WTC11 (cell line): ENCODE measurements at places on chromosomes 4 and X.
A peak's percentile ranks its signal among the peaks of the same experiment; 100 is the strongest.

DNA sequence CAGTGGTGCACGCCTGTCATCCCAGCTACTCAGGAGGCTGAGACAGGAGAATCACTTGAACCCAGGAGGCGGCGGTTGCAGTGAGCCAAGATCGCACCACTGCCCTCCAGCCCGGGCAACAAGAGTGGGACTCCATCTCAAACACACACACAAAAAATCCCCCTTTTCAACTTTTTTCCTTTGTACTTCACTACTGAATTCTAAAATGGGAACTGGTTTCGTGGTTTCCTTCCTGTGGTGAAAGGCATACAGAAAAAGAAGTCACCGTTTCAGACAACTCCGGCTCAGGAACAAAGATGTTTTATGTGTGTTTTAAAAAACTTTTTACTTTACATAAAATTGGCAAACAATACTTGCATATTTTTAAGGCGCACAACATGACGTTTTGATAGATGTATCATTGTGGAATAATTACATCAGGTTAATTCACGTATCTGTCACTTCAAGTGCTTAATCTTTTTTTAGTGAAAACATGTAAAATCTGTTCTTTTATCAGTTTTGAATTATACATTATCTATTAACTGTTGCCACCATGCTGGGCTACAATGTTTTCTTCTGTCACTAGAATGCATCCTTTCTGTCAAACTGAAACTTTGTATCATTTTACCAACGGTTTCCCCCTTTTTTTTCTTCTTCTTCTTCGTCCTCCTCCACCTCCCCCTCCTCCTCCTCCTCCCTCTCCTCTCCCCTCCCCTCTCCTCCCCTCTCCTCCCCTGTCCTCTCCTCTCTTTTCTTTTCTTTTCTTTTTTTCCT, 186.0 kb downstream of the CRLF2 start:
- no peak overlapping the region for H3K27ac ChIP-seq
- H3K4me1 ChIP-seq = 0 out of 2 replicates have a peak, but pooled peaks cover 2% of the 10 kb centered on the region
- no peak overlapping the region for H3K4me3 ChIP-seq
- DNase-seq = no peak
- no peaks in the 10 kb centered on the region for H3K36me3 ChIP-seq

- H3K36me3 ChIP-seq = no peaks in the 10 kb centered on the region
- peak; percentile 49 for DNase-seq
- no peak overlapping the region for H3K4me3 ChIP-seq
- no peaks in the 10 kb centered on the region for H3K27me3 ChIP-seq
- H3K4me1 ChIP-seq = peaks cover 8% of the 10 kb centered on the region
- no peak overlapping the region for H3K27ac ChIP-seq
Measured at GRCh38 chr4:70559211-70559830, 32.7 kb upstream of the AMBN start.

DNA sequence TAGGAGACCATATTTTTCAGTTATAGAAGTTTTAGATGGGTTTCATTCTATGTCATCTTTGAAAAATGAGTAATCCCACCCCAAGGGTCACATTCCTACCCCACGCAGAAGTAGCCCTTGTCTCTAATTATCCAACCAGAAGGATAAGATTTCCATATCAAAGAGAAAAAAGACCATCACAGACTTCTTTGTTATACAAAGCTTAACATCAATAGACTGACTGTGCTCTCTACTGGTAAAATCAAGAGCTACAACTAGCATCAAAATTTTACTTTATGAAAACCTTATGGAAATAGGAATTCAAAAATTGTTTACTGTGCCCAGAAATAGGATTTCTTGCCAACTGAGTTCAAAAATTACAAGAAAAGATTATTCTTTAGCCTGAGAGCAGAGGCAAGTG, 24.9 kb downstream of the TNMD start:
- peaks cover 45% of the 10 kb centered on the region for H3K4me1 ChIP-seq
- no peaks in the 10 kb centered on the region for H3K36me3 ChIP-seq
- DNase-seq = no peak

DNA sequence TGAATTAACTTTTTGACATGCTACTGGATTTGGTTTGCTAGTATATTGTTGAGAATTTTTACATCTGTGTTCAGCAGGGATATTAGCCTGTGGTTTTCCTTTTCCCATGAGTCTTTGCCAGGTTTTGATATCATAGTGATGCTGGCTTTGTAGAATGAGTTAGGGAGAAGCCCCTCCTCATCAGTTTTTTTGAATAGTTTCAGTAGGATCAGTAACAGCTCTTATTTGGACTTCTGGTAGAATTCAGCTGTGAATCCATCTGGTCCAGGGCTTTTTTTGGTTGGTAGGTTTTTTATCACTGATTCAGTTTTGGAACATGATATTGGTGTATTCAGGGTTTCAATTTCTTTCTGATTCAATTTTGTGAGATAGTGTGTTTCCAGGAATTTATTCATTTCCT, 790.4 kb upstream of the GRID2 start:
- no peak for DNase-seq
- H3K36me3 ChIP-seq = peaks cover 37% of the 10 kb centered on the region
- no peak overlapping the region for H3K27ac ChIP-seq
- H3K4me1 ChIP-seq = no peaks in the 10 kb centered on the region
- no peaks in the 10 kb centered on the region for H3K27me3 ChIP-seq
- H3K4me3 ChIP-seq = no peak overlapping the region

DNA sequence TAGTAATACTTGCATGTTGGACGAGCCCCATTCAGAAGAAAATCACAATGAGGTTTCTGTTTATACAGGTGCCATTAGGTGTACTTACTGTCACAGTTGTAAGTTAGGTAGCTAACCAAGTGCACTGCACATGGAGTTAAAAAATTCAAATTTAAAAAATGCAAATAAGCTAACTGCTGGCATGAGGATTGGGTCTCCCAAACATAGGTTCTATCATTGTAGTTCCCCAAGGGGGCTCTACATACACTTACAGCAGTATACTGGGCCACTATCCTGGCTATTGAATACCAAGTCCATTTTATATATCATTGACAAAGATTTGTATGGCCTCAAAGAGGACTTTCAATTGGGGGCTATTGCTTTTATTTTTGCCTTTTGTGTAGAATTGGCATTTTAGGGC, 153.4 kb downstream of the FMR1NB start:
- H3K27me3 ChIP-seq = no peaks in the 10 kb centered on the region
- H3K36me3 ChIP-seq = no peaks in the 10 kb centered on the region
- no peak overlapping the region for H3K4me3 ChIP-seq
- no peak for DNase-seq
- peaks cover 12% of the 10 kb centered on the region for H3K4me1 ChIP-seq
- no peak overlapping the region for H3K27ac ChIP-seq

DNA sequence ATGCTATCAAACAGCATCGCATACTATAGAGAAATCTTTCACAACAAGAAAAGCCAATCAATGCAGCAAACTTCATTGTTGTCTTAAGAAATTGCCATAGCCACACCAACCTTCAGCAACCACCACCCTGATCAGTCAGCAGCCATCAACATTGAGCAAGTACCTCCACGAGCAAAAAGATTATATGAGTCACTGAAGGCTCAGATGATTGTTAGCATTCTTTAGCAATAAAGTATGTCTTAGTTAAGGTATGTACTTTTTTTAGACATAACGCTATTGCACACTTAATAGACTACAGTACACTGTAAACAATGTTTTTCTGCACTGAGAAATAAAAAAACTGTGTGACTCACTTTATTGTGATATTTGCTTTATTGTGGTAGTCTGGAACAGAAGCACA, 37.8 kb upstream of the FUNDC1 start:
- no peaks in the 10 kb centered on the region for H3K27me3 ChIP-seq
- no peak overlapping the region for H3K4me3 ChIP-seq
- DNase-seq = no peak
- peaks cover 6% of the 10 kb centered on the region for H3K36me3 ChIP-seq

GRCh38 chr4:182604161-182604622, 313.0 kb downstream of the DCTD start:
- no peak for DNase-seq
- no peaks in the 10 kb centered on the region for H3K27me3 ChIP-seq
- H3K4me1 ChIP-seq = 0 out of 2 replicates have a peak, but pooled peaks cover 5% of the 10 kb centered on the region
- no peak overlapping the region for H3K4me3 ChIP-seq
- peaks cover 5% of the 10 kb centered on the region for H3K36me3 ChIP-seq

- H3K36me3 ChIP-seq = no peaks in the 10 kb centered on the region
- H3K27ac ChIP-seq = peak overlapping the region; percentile 79
- H3K27me3 ChIP-seq = no peaks in the 10 kb centered on the region; the same call in 1 of the 2 replicates
- DNase-seq = no peak
Measured at GRCh38 chrX:137743414-137743813, 177.5 kb downstream of the ZIC3 start.

GRCh38 chr4:67122029-67122428, 423.3 kb downstream of the CENPC start:
- no peak overlapping the region for H3K4me3 ChIP-seq
- 0 out of 2 replicates have a peak, but pooled peaks cover 2% of the 10 kb centered on the region for H3K4me1 ChIP-seq
- no peak for DNase-seq
- H3K27ac ChIP-seq = no peak overlapping the region

DNA sequence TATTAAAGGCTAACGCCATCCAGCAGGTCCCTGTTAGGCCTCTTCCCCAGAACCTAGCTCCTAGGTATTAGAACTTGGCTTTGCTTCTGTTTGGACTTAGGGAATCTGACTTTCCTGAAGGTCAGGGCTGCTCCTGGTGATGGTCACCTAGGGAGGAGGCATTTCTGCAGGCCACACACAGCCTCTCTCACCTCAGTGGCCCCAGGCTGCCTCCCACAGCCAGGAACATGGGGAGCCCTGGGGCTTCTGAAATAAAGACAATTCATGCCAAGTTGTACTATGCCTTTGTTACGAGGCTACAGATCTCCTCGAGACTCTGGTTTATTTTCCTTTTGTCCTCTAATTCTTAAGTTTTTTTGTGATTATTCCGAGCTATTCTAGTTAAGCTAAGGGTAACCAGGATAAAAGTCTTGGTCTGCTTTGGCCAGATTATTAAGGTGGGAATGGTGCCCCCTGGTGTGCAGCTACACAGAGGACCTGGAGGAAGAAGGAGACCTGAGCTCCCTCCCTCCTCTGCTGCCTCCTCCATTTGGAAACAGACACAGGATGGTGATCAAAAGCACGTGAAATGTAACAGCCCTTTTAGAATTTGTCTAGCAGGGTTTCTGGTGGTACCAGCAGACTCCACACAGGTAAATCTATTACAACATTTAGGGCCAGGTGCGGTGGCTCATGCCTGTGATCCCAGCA, 131.0 kb downstream of the DCLK2 start:
- H3K36me3 ChIP-seq = no peaks in the 10 kb centered on the region
- no peak overlapping the region for H3K27ac ChIP-seq
- H3K4me3 ChIP-seq = no peak overlapping the region
- no peaks in the 10 kb centered on the region for H3K4me1 ChIP-seq

DNA sequence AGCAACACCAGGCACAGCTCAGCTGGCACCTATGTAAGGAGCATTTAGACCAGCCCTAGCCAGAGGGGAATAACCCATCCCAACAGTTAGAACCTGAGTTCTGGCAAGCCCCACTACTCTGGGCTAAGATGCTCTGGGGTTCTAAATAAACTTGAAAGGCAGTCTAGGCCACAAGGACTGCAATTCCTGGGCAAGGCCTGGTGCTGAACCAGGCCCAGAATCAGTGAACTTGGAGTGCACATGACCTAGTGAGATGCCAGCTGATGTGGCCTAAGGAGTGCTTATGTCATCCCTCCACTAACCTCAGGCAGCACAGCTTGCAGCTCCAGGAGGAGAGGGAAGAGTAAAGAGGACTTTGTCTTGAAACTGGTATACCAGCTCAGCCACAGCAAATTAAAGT, 7.6 kb upstream of the PRRG3 start:
- no peaks in the 10 kb centered on the region for H3K4me1 ChIP-seq
- H3K27ac ChIP-seq = no peak overlapping the region
- DNase-seq = no peak
- no peak overlapping the region for H3K4me3 ChIP-seq

DNA sequence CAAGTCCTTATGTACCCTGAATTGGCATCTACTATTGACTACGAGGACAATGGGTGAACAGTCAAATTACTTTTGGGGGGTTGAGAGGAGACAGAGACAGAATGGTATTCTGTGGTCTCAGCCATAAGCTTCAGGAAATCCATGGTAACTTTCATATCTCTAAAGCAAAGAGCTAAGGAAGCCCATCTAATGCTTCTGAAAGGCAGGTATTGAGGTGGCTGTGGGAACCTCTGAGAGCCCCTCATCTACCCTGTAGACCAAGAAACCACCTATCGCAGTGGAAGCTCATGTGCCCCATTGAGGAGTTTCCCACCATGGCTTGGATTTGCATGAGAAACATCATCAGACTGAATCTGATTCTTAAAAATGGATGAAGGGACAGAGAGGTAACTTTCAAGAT, 23.1 kb upstream of the BMP2K start:
- no peaks in the 10 kb centered on the region for H3K36me3 ChIP-seq
- DNase-seq = no peak
- H3K27me3 ChIP-seq = no peaks in the 10 kb centered on the region
- H3K4me1 ChIP-seq = no peaks in the 10 kb centered on the region
- no peak overlapping the region for H3K4me3 ChIP-seq

DNA sequence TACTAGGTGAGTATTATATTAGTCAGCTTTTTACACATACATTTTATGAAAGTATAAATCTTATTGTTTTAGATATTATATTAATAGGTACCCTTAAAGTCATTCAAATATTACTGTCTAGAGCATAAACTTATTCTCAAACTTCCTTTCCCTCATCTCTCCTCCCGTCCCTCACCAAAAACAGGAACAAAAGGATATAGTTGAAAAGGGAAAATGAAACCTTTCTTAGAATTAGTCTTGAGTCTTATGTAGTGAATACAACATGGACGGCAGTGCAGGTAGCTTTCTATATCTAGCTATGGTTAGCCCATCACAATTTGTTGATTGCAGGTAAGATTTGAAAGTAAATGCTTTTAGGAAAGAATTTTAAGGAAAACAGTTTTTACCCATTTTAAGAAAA, 65.6 kb downstream of the RBPJ start:
- no peak overlapping the region for H3K27ac ChIP-seq
- H3K4me3 ChIP-seq = no peak overlapping the region
- H3K4me1 ChIP-seq = peaks cover 38% of the 10 kb centered on the region
- DNase-seq = no peak

DNA sequence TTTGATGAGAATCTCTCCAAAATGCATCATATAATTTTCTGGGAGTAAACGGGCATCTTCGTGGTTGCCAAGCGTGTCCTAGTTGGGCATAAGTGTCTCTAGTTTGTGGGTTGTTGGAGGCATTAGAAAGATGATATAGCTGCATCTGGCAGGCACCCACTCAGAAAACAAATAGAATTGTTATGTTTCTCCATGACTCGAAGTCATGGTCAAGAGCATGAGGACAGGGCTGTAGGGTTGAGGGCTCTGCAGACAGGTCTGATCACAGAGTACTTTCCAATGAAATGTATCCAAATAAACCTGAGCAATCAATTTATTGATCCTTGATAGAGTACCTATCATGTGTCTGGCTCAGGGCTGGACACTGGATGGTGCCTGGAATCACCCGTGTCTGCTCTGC, 82.7 kb downstream of the SORCS2 start:
- H3K4me1 ChIP-seq = no peaks in the 10 kb centered on the region
- H3K27ac ChIP-seq = no peak overlapping the region
- DNase-seq = no peak
- H3K4me3 ChIP-seq = no peak overlapping the region
- no peaks in the 10 kb centered on the region for H3K36me3 ChIP-seq

DNA sequence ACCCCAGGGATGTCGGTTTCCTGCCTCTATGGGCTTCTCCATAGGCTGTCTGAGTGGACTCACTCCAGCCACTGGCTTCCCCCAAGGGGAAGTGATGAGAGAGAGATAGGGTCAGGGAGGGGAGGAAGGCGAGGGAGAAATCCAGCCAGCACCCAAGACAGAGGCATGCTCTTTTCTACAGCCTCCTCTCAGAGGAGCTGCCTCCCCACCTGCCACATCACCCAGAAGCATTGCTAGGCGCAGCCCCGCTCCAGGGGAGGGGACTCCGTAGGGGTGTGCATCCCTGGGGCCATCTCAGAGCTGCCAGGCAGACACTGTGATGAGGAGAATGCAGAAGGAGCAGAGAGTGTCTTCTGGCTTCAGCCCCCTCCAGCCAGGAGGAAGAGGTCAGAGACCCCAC, 109.5 kb upstream of the NKX1-1 start:
- H3K4me1 ChIP-seq = no peaks in the 10 kb centered on the region
- no peaks in the 10 kb centered on the region for H3K36me3 ChIP-seq
- no peak overlapping the region for H3K27ac ChIP-seq
- H3K4me3 ChIP-seq = no peak overlapping the region
